ENCODE measurements at places on chromosomes 1 and 21. TPM values are rescaled to one million over a fixed set of nuclear protein-coding genes. Genes with fewer than 3 reads are reported as not detected.

Gene KRTAP10-2
- not detected for total RNA-seq

DNA sequence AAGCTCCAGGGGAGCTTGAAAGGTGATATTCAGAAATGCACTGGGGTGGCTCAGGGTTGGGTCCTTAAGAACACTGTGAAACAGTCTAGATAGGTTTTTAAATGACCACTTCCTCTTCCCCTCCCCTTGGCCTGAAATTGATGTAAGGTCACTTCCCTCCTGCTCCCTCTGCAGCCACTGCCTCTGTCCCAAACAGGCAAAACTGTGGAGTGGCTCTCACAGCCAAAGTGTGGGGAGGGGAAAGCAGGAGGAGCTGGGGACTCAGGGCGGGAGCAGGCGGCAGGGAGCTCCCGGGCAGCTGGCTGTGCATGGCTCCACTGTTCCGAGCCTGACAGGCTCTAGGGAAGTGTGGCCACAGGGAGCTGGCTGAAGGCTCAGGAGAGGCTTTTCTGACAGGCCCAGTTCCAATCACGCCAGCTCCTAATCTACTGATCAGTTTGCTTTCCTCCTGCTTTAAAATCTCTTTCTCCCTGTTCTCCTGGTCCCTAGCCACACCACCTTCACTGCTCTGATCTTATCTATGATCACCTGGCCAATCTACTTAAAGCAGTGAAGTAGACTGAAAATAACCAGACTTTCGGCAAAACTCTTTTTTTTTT lies 5.1 kb upstream of the CSRP1 start:
- DNase-seq = peak; percentile 76

- DNase-seq = no peak
Measured at GRCh38 chr21:14477841-14478240, 68.3 kb downstream of the SAMSN1 start.

DNA sequence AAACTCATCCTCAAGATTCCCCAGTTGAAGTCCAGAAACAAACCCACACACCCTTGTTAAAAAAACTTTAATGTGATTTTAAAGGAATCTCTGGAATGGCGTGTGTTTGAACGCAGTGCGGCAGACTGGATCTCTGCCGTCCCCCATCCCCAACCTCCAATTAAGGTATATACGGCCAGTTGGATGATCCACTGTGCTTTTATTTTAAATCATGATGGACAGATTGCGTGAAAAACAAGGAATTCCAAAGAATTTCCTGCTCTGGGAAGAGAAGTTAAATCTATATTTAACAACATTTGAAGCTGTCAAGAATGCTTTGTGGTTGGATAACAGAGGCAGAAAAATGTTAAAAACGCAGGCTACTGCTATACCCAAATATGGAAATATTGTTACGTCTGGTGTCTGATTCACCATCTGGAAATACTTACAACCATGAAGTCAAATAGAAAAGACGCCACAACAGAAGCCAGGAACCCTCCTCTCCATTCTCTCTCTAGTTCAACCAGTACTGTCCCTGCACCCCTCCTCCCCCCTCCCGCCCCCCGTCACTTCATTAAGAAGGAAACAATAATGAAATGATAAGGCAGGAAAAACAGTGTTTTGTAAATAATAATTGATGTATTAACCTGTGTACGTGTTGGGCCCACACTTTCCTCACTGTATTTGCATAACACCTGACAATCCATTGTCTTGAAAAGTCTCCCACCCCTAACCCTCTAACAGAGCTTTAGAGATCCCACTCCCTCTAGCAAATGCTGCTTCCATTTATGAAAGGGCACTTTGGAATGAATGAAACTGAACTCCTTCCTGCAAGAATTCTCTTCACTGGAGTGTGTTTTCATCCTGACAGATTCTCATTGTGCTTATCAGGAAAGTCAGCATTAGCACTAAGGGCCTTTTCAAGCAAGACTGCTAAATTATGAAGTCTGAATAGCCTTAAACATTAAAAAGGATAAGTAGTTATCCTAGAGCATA lies 2.0 kb upstream of the CCN1 start:
- no peak for DNase-seq

Gene L1TD1
- 423 TPM for total RNA-seq

Gene SRSF10
- total RNA-seq = 238 TPM

- DNase-seq = no peak
Measured at GRCh38 chr1:89812992-89813391, 7.8 kb upstream of the LRRC8D start.

Gene SMCP
- total RNA-seq = not detected

GRCh38 chr1:244952940-244953339 lies 88.6 kb upstream of the HNRNPU start:
- DNase-seq = no peak

Data from H9 (cell line).